ENCODE measurements at places on chromosomes 13 and 19.

- no peak for DNase-seq
Measured at GRCh38 chr13:79791471-79792042, 310.6 kb downstream of the NDFIP2 start.

DNA sequence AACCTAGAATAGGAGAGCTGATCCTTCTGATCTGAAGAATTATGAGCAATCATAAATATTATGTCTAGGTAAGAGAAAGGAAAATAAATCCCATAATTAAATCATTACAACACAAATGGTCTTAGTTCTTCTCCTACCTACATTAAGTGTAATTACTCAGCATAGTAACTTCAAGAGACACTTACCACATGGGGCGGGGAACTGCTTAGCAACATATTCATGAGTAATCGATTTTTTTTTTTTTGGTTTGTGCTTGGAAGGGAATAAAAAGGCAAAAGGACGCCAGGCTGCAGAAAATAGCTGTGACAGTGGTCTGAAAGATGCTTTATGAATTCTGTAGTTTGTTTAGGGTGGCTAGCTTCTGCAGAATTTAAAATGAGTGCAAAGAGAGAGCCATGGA, 103.3 kb upstream of the HTR2A start:
- DNase-seq: no peak

DNA sequence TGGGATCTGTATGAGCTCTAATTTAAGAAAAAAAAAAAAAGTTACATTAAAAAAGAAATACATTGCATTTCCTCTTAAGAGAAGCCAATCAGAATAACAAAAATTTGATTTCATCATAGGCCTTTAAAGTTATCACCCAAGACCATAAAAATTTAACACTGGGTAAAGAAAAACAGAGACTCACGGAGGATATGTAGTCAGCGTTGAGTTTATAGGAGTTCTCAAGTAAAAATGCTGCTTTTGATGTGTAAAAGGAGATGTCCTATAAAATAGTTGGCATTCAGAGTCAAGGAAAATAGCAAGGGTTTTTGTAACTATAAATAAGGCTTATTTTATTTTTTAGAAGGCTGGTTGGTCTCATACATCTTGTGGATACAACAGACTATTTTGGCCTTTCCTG, 191.1 kb downstream of the EFNB2 start:
- no peak for DNase-seq

GRCh38 chr13:106331116-106331515, 204.3 kb downstream of the EFNB2 start:
- no peak for DNase-seq

GRCh38 chr13:69291292-69291906, 816.2 kb upstream of the ATXN8OS start:
- no peak for DNase-seq

Data from stimulated activated CD4-positive, alpha-beta T cell treated with anti-CD3 and anti-CD28 coated beads, Interleukin-12 subunit alpha, Interleukin-12 subunit beta, amount 100 ng/mL, for 4 hours (primary cell).